COR-L47 (cell line): ENCODE measurements at places on chromosomes 11 and 22.

- no peak for DNase-seq
These were observed 27.7 kb downstream of the SUSD2 start for GRCh38 chr22:24209016-24209415.

GRCh38 chr11:72595292-72595684 is 78.9 kb downstream of the PDE2A start:
- no peak for DNase-seq

- DNase-seq: no peak
These were observed 1017.0 kb upstream of the TENM4 start for GRCh38 chr11:80457823-80458222.

DNA sequence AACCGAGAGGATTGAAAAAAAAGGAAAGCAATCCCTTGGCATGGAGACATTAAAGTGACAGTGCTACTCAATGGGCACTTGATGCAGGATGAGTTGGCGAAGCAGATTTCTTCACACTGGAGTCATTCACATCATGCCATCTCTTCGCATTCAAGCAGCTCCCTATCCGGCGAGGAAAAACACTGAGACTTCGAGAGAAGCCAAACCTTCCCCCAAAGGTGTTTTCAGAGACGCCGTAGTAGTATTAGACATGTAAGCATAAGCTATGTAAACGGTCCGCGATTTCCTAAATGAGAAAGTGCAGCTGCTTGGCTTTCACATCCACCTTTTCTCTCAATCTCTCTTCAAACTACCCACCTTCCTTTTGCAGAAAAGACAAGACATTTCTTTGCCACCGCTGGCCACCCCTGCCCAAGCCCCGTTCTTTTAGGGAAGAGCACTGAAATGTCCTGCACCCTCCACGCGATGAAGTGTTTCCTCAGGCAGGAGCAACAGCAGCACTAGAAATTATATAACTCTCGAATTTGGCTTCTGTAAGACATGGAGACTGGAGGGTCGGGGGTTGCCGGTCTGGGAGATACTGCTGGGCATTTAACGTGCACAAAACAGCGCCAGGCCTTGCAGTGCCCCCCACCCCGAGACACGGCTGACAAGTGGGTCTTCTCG is at the start of gene DLG2:
Gene DLG2, minus strand, starts transcription at position 13 of the 666 bp plus-strand sequence.
- peak; percentile 5 for DNase-seq

- no peak for DNase-seq
These were observed 2.1 kb upstream of the TCF20 start for GRCh38 chr22:42272431-42272999.

DNA sequence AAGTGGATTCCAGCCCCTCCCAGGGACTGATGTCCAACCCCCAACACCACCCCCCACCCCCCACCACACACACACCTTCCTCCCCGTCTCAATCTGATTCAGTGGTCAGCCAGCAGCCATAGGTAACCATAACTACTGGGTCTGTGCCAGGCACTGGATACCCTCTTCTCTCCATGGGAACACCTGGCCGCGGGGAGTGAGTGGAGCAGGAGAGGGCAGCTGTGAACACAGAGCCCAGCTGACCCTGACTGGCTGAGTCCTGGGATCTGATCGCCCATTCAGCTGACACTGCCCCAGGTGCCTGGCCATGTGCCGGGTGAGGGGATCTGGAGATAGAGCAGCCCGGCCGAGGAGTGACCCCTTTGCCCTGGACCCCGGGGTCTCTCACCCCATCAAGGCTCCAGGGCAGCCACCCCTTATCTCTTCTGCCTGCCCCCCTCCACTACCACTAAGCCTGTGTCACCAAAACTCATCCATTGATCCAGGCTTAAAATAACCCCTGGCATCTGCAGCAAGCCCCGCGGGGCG is 2.6 kb upstream of the SHISA8 start:
- peak; percentile 49 for DNase-seq

DNA sequence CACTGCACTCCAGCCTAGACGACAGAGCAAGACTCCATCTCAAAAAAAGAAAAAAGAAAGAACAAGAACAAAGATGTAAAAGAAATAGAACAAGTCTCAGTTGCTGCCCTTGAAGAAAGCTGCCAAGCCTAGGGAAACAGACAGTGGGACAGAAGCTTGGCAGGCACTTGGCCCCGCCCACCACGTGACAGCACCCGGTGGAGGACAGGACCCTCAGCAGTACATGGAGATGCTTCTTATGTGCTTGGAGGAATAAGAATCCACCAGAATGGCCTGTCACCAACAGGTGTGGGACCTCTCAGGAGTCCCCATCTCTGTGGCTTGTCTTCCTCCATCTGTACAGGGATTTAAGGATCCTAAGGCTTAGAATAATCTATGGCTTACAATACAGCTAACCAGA is 7.6 kb upstream of the TMPRSS6 start:
- no peak for DNase-seq
